NCI-H2081 (cell line): ENCODE measurements at places on chromosomes 12 and 14.

DNA sequence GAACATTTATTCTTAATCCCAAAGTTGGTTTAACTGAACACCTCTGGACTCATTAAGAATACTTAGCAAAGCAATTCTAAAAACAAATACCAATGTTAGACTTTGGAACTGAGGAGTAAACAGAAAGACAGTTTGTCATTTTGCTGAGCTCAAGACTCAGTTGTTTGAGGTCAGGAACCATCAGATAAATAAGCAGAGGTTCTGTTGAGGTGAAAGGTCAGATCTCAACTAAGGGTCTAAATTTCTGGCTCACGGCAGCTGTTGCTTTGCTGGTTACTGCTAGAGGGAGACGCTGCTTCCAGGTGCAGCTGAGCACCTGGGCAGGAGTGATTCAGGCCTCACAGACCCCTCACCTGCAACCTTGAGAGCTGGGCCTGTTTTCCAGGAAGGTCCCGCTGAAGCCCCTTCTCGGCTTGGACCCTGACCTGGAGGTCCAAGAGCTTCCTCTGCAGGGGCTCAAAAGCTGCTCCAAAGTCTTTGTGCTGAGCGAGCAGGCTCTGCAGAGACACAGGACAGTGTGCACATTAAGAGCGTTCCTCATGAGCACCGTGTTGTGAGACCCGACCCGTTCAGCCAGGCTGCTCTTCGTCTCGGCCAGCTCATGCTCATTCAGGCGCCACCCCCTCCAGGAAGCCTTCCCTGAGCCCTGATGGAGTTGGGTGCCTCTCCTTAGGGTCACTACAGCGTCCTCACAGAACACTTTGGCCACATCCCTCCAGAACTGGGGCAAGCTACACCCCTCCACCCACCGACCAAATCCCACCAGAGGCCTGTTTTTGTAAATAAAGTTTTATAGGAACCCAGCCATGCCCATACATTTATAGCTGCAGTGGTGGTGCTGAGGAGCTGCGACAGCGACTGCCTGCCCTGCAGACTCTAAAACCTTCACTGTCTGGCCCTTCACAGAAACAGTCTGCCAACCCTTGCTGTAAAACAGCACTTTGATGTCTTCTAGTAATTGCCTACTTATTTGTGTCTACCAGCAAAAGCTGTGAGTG is 72.0 kb downstream of the SYNE3 start:
- DNase-seq = no peak

GRCh38 chr12:62817556-62818271 is 117.2 kb downstream of the PPM1H start:
- DNase-seq = no peak

DNA sequence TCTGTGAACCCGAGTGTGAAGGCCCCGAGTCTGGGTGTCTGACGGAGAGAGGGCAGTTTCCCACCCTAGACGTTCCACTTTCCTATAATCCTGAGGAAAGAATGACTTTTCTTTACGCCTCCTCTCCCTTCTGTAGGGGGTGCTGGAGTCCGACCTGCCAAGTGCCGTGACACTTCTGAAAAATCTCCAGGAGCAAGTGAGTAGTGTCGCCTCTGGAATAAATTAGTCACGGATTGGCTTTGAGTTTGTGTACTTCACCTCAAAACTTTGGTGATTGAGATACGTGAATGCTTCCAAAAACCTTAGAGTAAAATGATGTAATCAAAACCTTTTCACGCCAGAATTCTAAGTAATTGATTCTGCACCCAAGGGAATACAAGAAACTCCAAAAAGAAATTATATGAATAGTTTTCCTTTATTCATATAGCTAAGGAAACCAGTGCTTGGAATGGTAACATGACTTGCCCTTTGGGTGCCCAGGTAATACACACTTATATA is 452 bp downstream of the NGDN start:
- no peak for DNase-seq

GRCh38 chr12:119627686-119628085 is 34.1 kb downstream of the TMEM233 start:
- DNase-seq = no peak

- no peak for DNase-seq
These were observed 286.2 kb downstream of the CACNA1C start for GRCh38 chr12:2338991-2339431.

DNA sequence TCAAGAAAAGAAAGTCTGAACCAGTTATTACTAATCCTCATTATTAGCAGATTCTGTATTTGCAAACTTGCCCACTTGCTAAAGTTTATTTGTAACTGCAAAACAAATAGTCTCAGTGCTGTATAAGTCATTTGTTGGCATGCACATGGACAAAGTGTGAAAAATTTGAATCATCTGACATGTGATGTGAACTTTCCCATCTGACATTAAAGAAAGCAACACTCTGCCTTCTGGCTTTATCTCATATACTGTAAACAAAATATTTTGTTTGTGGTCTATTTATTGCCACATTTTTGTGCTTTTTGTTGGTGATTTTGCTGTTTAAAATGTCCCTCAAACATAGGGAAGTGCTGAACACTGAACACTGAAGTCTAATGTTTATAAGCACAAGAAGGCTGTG is 513.8 kb downstream of the RPL10L start:
- no peak for DNase-seq

DNA sequence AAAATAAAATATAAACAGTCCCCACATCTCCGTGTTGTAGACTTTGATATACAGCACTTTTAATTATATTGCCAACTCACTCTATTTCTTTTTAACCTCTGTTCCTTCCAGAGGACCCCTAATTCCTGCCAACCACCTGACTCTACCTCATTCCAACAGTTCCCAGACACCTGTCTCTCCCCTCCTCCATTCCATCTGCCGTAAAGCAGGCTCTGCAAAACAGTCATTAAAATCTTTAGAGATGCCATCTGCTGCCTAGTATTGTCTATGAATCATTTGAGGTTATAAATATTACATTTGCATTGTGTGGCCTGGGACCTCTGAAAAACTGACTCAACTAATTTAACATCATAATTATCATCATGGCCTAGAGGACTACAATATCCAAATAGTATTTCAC is 148.8 kb upstream of the DCN start:
- DNase-seq = no peak
